Cardiac muscle cell (in vitro differentiated cells and primary cell): ENCODE measurements at places on chromosomes 1 and 21. TPM values are rescaled to one million over a fixed set of nuclear protein-coding genes. Genes with fewer than 3 reads are reported as not detected.

Gene GOLT1A
- polyA plus RNA-seq: 2.6 and 2.8 TPM in 2 replicates

Gene EXTL1
- polyA plus RNA-seq: 8.6 and 10.0 TPM in 2 replicates

Gene PWP2
- polyA plus RNA-seq: 0.99 and 2.1 TPM in 2 replicates

- no peak for DNase-seq
Observed at GRCh38 chr1:17507915-17508314, 31.6 kb upstream of the ARHGEF10L start.

DNA sequence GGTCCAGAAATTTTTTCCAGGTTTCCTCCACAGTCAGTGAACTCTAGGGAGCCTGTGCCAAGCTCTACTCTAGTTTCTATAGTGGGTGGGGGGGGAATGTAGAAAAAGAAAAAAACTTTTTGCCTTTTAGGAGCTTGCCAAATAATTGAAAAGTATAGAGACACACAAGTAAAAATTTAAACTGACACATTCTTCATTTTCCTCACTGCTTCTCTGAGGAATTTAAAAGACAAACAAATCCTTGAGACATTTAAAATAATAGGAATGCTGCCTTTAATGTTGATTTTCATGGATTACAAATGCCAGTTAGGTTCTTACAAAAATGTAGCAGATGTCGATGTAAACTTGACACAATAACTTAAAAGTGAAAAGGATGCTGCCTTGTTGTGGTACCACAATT lies 241.9 kb downstream of the DNM3 start:
- no peak for DNase-seq

- no peak for DNase-seq
Observed at GRCh38 chr1:157519451-157519850, 32.9 kb downstream of the FCRL5 start.

DNA sequence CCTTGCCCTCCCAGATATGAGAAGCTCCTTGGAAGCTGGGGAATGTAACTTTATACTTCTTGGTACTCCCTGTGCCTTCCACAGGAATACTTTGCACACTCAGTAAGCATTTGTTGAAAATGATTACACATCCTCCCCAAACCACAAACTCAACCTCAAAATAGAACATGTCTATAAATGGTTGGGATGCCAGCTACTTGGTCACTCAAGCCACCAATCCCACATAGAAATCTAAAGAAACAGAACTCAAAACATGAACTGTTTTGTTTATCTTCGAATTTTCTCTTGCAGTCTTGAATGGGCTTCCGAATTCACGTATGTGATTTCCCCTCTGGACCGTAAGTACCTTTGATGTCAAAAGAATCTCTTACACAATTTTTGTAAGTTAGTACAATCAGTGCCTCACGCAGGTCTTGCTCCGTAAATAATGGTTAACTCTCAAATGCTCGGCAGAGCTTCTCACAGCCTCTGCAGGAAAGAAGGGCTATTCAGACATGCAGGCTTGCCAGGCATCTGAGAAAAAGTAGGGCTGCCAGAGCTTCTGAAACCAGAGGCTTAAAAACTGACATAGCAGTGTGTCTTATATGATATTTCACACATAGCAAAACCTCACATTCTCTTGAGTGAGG lies 26.9 kb downstream of the SORT1 start:
- DNase-seq: no peak
